ENCODE measurements at places on chromosomes 6 and 20. TPM values are rescaled to one million over a fixed set of nuclear protein-coding genes. Genes with fewer than 3 reads are reported as not detected.

The ZC3H12D gene
- not detected for total RNA-seq

The LRRC73 gene
- not detected for total RNA-seq

The LPA gene
- total RNA-seq, result not detected

The LST1 gene
- 0.20 TPM for total RNA-seq

The POM121L2 gene
- not detected for total RNA-seq

The RNASET2 gene
- 23.0 TPM for total RNA-seq

The POLR1H gene
- total RNA-seq, result 38.4 TPM

The NNAT gene
- not detected for total RNA-seq

The TRIM10 gene
- total RNA-seq, result not detected

The PRR18 gene
- total RNA-seq, result not detected

The SPTLC3 gene
- total RNA-seq, result 0.33 TPM

The BMP6 gene
- 85.9 TPM for total RNA-seq

The HACE1 gene
- total RNA-seq, result 7.5 TPM

The UBE3D gene
- 3.8 TPM for total RNA-seq

The TINAG gene
- total RNA-seq, result not detected

The SALL4 gene
- under 0.01 TPM for total RNA-seq

The F13A1 gene
- not detected for total RNA-seq

The SLC25A27 gene
- total RNA-seq, result 0.10 TPM

The CRIP3 gene
- not detected for total RNA-seq

The RNF39 gene
- total RNA-seq, result not detected

The PPP1R3G gene
- total RNA-seq, result 0.33 TPM

The RXRB gene
- 17.4 TPM for total RNA-seq

The ADGB gene
- not detected for total RNA-seq

The SLC24A3 gene
- total RNA-seq, result not detected

The OR5V1 gene
- not detected for total RNA-seq

The GSTA2 gene
- not detected for total RNA-seq

The BFSP1 gene
- 8.7 TPM for total RNA-seq

Measured in mammary microvascular endothelial cell (primary cell).